Motor neuron (in vitro differentiated cells): ENCODE measurements at places on chromosomes 12 and 14. TPM values are rescaled to one million over a fixed set of nuclear protein-coding genes. Genes with fewer than 3 reads are reported as not detected.
A peak's percentile ranks its signal among the peaks of the same experiment; 100 is the strongest.

GRCh38 chr14:50666772-50667683 is 1.1 kb downstream of the SAV1 start:
- no peak for ATAC-seq

GRCh38 chr14:96723946-96724345 is 73.2 kb upstream of the VRK1 start:
- ATAC-seq, result no peak

The NTF3 gene
- total RNA-seq, result 2.3 and 2.6 TPM in 2 replicates

- ATAC-seq, result peak; percentile 16
Measured at GRCh38 chr14:92513966-92514843, 624 bp downstream of the RIN3 start.
